ENCODE measurements at places on chromosomes 5 and 9.

DNA sequence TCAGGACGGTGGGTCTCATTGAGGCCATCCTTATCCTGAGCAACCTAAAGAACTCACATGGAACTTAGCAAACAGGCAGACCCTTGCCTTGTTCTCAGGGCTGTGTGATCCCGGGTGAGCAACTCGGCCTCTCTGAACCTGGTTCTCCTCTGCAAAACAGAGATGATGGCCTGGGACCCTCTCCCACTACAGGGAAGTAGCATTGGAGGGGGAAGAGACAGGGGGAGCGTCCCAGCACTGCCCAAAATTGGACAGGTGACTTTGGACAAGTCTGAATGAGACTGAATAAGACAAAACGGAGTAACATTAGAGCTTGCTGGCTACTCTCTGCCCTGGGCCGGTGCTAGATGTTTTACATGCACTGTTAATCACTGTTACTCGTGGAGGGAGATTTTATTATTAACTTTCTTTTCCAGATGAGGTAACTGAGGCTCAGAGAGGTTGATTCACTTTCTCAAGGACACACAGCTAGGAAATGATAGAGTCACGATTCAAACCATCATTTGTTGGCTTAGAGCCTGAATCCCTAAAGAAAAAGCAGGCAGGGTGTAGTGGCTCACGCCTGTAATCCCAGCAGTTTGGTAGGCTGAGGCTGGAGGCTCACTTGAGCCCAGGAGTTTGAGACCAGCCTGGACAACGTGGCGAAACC lies 136.4 kb downstream of the C9orf50 start:
- DNase-seq: no peak

- no peak for DNase-seq
Observed at GRCh38 chr9:131140112-131140511, 14.7 kb downstream of the NUP214 start.

- DNase-seq: no peak
Observed at GRCh38 chr5:10306114-10306513, 1.6 kb downstream of the CMBL start.

DNA sequence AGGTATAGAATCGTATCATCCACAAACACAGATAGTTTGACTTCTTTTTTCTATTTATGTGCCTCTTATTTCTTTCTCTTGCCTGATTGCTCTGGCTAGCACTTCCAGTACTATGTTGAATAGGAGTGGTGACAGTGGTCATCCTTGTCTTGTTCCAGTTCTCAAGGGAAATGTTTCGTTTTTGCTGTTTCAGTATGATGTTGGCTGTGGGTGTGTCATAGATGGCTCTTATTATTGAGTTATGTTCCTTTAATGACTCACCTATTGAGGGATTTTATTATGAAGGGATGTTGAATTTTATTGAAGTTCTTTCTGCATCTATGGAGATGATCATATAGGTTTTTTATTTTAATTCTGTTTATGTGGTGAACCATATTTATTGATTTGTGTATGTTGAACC lies 70.3 kb downstream of the ENC1 start:
- no peak for DNase-seq

DNA sequence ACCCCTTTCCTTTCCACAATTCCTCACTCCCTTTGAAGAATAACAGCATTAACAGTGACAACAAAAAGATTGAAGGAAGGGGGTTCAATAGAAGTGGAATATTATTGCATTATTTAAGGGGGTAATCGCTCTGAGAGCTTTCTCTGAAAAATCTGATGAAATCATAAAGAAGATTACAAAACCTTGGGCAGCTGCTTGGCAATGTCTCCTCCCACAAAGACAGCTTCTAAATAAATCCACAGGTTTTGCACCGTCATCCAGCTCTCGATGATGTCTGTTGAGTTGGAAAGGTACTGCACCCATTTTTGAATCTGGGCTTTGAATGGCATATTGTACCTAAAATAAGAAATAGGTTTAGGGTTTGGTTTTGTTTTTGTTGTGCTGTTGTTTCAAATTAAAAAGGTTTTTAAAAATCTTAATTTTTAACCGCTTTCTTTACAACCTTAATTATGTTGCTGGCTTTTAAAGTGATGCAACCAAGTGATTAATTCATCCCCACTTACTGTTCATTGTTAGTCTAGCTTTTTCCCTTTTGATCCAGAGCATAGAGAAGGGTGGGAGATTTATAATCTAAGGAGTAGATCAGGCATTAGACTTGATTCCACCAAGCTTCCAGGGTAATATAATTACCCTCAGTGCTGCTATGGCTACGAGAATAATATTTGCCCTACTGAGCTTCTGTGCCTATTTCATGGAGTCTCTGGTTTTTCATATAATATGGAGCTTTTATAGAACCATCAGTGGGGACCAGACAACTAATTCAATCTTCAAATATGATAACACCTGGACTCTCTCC lies 85.0 kb downstream of the DNAH5 start:
- no peak for DNase-seq

DNA sequence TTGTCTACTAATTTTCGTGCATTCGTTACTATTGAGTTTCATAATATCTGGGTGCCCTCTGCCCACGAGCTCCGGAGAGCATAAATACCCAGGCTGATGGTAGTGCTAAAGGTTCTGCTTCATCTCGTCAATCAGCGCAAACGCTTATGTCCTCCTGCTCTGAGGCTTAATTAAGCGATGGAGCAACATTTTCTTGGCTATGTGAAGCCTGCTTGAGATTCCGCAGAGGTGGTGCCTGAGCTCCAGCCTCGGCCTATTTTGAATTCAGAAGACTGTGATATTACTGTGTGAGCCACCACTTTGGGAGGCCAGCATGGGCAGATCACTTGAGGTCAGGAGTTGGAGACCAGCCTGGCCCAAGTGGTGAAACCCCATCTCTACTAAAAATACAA lies 44.8 kb downstream of the ANXA2R start:
- DNase-seq: no peak

DNA sequence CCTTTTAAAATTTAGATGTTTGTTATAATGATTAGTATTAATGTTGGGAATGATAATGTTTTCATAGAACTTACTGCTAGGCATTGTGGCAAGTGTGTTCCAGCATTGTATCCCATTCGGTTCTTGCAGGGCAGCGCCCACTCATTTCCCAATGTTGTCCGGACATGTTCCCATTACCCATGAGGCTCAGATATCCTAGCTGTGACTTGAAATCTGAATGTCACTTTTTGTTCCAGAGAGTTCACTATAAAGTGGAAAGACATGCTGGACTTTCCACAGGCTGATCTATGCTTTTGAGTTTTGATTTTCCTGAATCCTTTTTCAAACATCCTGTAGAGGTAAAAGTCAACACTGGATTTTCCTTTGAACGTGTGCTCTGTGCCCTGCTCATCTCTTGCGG lies 329.1 kb downstream of the MARCHF11 start:
- no peak for DNase-seq

- DNase-seq: no peak
Observed at GRCh38 chr9:113219969-113220368, 1.1 kb downstream of the FKBP15 start.

DNA sequence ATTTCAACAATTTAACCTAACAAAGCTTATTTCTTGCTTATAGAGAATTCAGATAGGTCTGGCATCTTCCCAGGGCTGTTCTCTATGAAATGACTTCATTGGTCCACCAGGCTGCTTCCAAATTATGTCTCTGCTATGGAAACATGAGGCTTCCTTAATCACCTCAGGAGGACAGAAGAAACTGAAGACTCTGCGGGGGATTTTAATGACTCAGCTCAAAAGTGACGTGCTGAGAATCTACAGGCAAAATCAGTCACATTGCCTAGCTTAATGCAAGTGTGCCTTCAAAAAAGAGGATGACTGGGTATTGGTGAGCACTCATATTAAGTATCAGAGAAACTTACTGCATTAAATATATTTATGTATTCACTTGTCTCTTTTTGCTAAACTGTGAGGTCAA lies 315.5 kb upstream of the RGMB start:
- no peak for DNase-seq

DNA sequence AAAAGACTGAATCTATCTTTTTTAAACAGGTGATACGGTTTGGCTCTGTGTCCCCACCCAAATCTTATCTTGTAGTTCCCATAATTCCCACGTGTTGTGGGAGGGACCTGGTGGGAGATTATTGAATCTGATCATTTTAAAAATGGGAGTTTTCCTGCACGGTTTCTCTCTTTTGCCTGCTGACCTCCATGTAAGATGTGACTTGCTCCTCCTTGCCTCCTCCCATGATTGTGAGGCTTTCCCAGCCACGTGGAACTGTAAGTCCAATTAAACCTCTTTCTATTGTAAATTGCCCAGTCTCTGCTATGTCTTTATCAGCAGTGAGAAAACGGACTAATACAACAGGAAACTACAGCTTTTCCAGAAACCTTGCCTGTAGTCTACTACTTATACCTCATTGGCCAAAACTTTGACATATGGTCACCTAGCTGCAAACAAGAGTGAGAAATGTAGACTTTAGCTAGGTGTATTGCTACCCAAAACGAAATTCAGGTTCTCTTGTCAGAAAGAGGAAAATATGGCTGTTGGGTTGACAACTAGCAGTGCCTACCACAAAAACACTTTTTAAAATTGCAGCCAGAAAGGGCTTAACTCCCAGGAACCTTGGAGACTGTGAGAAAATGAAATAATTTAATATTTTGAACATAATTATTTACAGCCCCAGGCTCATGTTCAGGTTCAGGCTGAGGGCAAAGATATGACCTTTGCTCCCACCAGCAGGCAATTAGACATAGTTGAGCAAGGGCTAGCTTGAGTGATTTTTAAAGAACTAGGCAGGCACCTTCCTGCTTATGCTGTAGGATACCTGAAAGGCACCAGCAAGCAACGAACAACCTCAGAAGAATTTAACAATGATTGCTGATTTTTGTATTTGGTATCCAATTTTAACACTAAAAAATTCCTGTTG lies 7.4 kb upstream of the AGGF1 start:
- DNase-seq: no peak

- no peak for DNase-seq
Observed at GRCh38 chr5:1416856-1417469, 28.3 kb downstream of the SLC6A3 start.

- no peak for DNase-seq
Observed at GRCh38 chr5:81631124-81631523, 119.8 kb downstream of the SSBP2 start.

GRCh38 chr5:79499640-79500273 lies 14.2 kb downstream of the HOMER1 start:
- DNase-seq: no peak

DNA sequence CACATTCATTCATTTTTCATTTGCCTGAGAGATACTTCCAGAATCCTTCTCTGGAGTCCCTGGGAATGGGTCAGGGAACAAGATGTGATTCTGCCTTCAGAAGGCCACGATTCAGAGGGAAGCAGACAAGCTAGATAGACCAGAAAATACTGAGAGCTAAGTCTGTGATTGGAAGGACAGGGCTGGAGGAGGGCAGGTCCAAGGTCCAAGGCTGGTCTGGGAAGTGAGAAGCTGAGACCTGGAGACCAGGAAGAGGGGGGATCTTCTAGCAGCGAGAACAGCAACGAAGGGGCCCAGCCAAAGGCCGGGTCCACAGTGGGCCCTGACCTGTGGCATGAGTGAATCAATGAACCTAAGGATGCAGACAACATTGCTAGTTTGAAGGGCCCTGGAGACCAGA lies 4.1 kb upstream of the IER5L start:
- no peak for DNase-seq

DNA sequence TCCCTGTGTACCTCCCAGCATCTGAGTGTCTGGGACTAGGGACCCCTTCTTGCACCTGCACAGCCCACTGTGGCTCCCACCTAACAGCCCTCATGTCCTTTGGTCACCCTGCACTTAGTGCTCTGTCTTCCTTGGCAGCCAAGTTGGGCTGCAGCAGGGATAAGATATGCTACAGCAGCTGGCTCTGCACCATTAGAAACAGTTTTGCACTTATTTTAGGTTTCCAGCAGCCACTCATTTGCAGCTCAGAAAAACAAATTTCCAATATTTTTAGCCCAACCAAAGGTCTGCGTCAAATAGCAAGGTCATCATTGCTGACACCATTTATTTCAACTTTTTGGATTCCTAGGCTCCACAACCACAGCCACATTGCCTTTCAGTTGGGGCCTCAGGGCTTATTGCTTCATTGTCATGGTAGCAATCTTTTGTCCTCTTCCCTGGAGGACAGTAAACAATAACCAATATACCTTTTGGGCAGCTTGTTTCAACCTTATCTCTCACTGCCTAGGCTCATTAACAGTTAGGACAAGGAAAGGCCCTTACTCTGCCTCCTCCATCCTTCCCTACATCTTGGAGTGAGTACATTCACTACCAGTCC lies 263.9 kb downstream of the COX7C start:
- no peak for DNase-seq

GRCh38 chr5:138605254-138605972 lies 30.2 kb upstream of the HSPA9 start:
- DNase-seq: no peak

GRCh38 chr9:96674906-96675538 lies 19.9 kb upstream of the PRXL2C start:
- DNase-seq: no peak

- no peak for DNase-seq
Observed at GRCh38 chr9:106621313-106622163, 241.4 kb upstream of the ZNF462 start.

DNA sequence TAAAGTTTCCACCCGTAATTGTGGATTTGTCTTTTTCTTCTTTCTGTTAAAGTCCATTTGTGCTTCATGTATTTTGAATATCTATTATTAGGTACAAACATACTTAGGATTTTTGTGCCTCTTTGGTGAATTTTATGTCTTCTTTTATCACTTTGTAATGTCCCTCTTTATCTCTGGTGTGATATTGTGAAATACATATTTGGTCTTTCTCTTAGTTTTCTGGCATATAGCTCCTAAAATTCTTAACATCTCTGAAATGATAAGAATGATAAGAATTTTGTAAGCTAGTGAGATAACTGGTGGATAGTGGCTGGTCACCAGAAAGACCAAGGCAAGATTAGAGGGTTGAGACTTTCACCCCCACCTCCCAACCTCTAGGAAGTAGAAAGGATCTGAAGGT lies 111.1 kb downstream of the KCTD16 start:
- no peak for DNase-seq

DNA sequence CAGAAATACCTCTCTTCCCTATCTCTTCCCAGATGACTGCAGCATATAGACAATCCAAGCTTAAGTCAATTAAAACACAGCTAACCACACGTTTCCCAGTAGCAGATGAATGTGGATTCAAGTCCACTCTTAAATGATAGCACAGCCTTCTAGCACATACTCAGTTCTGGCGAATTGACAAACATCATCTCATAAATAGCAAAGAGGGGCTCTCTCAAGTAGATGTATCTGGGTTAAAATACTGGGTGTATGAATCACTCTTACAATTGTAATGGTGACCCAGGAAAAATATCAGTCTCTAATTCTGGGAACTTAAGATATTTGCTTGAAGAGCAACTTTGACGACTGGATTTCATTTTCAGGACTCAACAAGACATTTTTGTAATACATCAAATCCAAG lies 67.0 kb upstream of the HAPLN1 start:
- no peak for DNase-seq

DNA sequence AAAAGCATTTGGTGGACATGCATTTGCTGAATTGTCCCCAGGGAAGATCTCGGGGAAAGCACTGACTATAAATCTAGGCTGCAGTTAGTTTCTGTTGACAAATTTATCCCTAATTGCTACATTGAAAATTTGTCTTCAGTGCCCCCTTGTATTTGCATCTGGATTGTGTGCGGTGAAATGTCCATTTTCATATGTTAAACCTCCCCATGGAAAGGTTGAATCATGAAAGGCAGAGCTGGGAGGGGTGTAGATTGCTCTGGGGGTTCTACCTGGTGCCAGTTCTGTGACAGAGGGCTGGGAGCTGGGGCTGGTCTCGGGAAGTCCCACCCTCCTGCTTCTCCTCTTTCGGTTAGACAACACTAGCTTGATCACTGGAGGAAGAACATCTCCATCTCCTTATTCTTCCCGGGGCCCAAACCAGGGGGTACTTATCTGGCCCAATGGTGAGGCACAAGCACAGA lies 101.9 kb downstream of the GADD45G start:
- no peak for DNase-seq

Data from stimulated activated CD4-positive, alpha-beta T cell treated with anti-CD3 and anti-CD28 coated beads, Interleukin-12 subunit alpha, Interleukin-12 subunit beta, amount 100 ng/mL, for 4 hours (primary cell).